ENCODE measurements at places on chromosomes 2 and 18.
A peak's percentile ranks its signal among the peaks of the same experiment; 100 is the strongest.

DNA sequence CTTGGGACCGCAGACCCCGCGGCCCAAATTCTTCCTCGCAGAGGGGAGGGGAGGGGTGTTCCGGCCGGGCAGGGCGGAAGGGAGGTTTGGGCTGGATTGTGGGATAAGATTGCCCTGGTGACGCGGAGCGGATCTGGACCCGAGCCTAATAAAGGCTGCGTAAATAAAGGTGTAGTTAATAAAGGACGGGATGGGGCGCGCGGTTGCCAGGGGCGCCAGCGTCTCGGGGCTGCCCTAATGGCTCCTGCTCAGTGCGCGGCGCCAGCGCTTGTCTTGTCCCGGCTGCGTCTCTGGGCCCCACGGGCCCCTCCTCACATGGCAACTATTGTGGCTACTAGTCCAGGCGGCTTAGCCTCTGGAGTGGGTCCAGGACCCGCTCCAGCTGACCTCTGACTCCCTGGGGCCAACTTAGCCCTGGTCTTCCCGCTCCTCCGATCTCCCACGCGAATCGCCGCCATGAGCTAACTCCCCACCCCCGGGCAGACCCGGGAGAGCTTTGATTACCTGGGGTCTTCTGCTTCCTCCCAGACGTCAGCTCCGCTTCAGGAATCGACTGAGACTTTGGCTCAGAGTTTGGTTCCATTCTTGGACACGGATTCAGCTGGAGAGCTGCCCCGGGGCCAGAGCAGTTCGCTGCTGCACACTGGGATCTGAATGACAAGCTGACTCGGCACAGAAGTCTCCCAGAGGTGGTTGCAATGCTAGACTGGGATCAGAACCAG lies 36.5 kb downstream of the SLC25A52 start:
- no peak for DNase-seq

DNA sequence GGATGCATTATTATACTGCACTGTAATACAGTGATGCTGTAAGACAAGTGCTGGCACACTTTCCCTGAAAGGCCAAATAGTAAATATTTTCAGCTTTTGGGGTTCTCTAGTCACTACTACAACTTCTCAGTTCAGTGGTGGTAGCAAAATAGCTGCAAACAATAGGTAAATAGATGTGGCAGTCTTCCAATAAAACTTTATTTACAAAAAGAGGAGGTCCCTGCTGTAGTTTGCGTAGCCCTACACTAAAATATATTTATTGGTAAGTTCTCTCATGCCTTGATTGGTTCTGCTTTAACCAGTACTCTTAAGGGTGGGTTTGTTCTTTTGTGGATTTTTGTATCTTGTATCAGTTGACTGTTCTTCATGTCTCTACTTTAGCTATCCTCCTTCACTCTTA lies 7.8 kb downstream of the GLS start:
- DNase-seq = no peak

DNA sequence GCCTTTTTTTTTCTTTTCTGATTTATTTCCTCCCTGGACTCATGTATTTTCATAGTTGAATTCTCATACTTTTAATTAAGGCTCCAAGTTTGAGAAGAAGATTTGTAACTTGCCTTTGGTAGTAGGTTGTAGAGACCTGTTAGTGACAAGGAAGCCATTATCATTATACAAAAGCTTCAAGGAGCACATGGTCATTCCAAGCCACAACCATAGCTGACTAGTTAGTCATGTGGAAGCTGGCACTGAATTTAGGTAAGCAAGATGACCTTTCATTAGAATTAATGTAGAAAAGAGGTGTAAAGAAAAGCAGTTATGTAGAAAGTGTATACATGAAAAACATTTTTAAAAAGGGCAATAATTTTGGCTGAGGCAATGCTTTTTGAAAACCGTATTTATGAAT lies 89.7 kb downstream of the LRP1B start:
- DNase-seq = no peak

DNA sequence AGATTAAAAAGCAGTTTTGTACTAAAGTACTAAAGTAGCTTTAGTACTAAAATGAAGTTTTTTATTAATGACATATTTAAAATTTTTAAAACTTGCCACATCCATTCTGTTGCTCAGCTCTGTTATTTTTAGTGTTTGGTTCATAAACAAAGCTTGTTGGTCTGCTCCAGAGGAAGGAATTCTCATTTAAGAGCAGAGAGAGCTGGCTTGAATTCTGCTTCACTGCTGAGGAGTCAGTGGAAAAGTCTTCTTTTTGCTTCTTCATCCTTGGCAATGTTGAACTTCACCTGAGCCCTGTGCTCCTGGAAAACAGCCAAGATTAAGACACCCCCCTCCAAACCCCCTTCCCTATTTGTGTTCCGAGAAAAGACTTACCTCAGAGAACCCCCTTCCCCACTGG lies 40.6 kb downstream of the TMEM87B start:
- no peak for DNase-seq

- no peak for DNase-seq
Measured at GRCh38 chr2:64534363-64534762, 10.2 kb downstream of the AFTPH start.

- DNase-seq = no peak
Measured at GRCh38 chr2:43453179-43454170, 142.4 kb downstream of the THADA start.

DNA sequence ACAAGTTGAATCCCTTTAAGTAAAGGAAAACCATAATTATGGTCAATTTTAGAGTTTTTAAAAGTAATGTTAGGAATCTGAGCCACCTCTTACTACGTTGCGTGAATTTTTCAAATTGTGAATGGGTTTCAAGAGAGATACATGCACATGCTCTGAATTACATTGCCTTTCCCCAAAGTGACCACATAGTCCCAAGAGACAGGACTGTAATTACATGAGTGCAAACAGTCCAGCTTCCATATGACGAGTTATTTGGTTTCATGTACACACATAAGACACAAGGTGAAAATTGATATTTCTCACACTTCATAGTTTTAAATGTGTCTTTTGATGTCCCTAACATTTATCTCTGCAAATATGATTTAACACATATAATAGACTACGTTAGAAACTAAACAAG lies 850.8 kb downstream of the LRP1B start:
- DNase-seq = no peak

DNA sequence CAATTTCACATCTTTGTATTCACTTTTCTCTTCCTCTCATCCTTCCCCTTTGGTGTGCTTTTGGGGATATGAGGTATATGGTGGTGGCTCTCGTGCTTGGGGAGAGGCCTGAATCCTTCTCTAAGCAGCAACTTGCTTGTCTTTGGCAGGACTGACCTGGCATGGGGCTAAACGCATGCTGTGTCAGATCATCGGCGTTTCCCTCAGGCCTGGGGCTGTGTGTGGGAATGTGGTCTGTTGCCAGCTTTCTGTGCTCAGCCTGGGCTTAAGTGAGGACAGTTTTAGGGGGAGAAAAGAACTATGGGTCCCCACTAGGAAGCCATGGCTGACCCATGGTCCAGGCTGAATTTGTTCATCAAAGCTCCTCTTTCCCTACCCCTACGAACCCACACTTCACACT lies 60.7 kb downstream of the TET3 start:
- DNase-seq = no peak

DNA sequence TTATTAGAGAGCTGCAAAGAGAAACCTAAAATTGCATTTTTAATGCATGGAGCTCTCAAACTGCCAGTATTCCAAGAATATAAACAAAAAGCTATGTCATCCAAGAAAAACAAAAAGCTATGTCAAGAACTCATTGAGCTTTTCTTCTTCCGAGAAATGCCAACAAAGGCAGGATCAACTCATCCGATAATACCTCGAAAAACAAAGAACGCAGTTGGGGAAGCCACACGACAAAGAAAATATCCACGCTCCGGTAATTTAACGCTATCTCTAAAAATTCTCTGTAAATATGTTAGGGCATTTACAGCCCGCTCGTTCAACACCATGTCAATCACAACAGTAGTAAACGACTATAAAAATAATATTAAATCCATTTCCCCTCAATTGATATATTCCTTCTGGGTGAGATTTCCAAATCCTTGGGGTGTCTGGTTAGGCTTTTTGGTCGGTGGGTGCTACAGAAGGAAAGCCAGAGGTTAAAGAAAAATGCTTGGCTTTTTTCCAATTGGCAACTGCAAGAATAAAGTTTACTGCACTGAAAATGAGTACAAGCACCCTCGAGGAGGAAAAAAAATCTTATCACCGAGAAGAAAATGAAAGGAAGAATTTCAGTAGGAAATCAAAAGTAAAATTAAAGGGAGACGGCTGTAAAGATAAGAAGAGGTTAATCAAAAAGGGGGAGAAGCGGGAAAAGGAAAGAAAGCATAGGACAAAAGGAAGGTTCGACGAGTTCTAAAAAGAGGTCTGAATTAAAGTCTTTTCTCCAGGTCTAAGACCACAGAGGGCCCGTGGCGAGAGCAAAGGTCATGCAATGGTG lies 856 bp downstream of the TIA1 start:
- peak; percentile 32 for DNase-seq

DNA sequence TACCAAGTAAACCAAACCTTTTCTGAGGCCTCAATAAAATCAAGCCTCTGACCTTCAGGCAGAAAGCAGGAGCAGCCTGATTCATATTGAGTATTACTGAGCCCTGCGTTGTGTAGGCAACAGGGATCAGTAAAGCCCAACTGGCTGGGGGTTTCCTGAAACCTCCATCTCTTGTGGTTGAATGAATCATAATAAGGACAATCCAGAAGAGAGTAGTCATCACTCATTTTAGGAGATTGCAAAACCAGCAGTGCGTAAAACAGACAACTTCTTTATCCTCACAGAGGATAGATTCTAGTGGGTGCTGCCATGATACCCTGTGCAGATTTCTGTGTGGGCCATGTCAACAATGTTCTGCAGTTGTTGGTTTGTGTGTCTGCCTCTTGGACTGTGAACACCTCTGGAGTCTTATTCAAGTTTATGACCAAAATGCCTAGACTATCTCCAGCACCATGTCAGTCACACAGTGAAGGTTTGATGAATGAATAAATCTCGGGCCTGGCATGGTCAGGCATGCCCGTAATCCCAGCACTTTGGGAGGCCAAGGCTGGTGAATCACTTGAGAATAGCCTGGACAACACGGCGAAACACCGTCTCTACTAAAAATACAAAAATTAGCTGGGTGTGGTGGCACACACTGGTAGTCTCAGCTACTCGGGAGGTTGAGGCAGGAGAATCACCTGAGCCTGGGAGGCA lies 51.8 kb upstream of the RAB27B start:
- DNase-seq = no peak

- DNase-seq = no peak
Measured at GRCh38 chr2:176164201-176164600, 7.1 kb downstream of the HOXD3 start.

- no peak for DNase-seq
Measured at GRCh38 chr2:34848132-34848531, 1249.0 kb upstream of the FAM98A start.

DNA sequence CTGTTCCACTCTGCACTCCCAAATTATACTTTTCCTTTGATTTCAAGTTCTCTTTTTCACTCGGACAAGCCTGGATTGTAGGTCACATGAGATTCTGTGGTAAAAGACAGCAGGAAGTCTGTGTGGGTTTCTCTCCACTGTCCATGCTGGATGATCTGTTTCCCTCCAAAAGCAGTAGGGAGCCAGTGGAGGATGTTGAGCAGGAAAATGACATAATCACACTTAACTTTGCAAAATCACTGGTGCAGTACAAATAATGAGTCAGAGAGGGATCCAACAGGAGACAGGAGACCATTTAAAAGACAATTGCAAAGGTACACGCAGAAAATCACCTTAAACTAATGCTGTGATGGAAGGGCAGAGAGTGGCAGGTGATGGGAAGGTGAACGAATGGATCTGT lies 301.3 kb downstream of the ZNF407 start:
- DNase-seq = no peak

DNA sequence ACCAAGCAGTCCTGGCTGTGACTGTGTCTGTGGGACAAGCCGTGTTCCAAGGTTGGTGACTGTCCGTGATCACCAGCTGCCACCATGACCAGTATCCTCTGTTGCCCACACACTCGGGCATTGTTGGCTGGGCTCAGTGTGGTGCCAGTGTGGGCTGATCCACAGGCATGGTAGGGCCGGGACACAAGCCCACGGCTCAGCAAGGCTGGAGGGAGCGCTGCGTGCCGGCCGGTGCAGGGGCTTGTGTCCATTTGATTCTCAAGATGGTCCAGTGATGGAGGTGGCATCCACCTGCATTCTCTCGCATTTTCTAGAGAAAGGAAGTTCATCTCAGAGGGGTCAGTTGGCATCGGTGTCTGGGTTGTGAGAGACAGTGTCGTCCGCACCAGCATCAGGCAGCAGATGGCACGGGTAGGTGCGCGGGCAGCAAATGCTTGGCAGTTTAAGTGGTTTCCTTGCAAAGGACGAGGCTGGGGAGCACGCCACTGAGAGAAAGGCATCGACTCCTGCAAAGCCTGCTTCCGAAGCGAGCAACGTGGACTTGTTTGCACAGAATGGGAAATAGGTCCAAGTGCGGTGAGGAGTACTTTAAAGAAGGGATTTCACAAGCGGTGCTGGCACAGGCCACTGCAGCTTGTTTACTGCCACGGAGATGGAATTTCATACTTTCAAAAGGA lies 20.9 kb downstream of the TWIST2 start:
- DNase-seq = no peak

DNA sequence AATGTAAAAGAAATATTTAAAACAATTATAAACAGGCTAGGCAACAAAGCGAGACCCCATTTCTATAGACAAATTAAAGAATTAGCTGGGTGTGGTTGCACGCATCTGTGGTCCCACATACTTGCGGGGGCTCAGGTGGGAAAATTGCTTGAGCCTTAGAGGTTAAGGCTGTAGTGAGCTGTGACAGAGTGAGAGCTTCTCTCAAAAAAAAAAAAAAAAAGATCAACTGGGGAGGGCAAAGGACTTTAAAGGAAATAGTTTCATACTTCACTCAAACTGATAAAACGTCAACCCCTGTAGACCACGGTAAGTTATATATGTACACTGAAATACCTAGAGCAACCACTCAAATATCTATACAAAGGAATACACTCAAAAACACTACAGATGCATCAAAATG lies 37.5 kb downstream of the MGAT4A start:
- no peak for DNase-seq

DNA sequence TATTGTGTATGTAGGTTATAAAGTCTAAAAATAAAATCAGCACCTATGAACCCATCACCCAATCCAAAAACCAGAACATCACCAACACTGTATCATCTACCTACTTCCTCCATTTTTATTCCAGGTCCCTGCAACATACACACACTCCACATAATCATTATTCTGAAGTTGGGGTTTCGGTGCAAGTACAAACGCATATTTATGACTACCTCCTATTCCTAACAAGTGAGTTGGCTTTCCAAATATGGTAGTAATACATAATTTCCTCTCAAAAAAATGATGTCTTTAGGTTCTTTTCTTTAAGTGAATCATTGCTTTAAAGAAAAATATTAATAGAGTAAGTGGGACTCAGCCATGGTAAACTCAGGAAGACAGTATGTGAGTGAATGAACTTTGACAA lies 3.3 kb downstream of the ACVR1 start:
- DNase-seq = no peak

- no peak for DNase-seq
Measured at GRCh38 chr2:171889333-171889732, 4.7 kb downstream of the SLC25A12 start.

- DNase-seq = no peak
Measured at GRCh38 chr2:208669394-208669793, 262.8 kb downstream of the PTH2R start.

- no peak for DNase-seq
Measured at GRCh38 chr2:184004289-184004947, 593.9 kb upstream of the ZNF804A start.
